ENCODE measurements at places on chromosomes 4 and X. TPM values are rescaled to one million over a fixed set of nuclear protein-coding genes. Genes with fewer than 3 reads are reported as not detected.

The GPR50 gene
- total RNA-seq = not detected

The PCDH19 gene
- 1.3 TPM for total RNA-seq

The BGN gene
- total RNA-seq = 21.9 TPM

DNA sequence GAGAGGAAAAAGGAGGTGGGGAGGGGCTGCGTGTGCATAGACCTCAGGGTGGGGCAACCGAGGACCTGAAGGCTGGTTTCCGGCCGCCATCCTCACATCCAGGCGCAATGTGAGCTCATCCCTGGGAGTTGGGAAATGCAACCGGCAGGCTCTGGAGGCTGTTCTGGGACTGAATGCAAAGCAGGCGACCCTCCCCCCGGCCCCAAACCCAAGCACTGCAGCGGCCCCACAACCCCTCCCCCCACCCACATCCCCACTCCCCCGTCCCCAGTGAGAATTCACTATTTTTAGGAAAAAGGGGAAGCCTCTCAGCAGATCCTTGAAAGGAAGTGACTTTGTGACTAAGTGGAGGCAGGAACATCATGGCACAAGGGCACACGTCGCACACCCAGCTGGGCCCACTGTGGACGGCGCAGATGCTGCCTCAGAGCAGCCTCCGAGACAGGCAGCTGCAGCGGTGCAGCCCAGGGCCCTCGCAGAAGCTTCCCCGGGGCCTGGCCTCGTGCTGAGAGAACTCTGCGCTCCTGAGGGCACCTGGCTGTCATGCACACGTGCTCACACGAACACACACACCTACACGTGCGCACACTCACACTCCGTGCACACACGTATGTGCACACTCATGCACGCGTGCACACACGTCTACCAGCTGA lies 1.3 kb upstream of the PDE6B start:
- no peaks in the 10 kb centered on the region for H3K36me3 ChIP-seq
- no peak overlapping the region for H3K4me3 ChIP-seq
- DNase-seq = no peak
- H3K27ac ChIP-seq = no peak overlapping the region
- H3K27me3 ChIP-seq = peaks cover 58% of the 10 kb centered on the region
- no peaks in the 10 kb centered on the region for H3K4me1 ChIP-seq

- no peak overlapping the region for H3K4me3 ChIP-seq
- H3K27ac ChIP-seq = no peak overlapping the region
- no peaks in the 10 kb centered on the region for H3K36me3 ChIP-seq
- no peaks in the 10 kb centered on the region for H3K4me1 ChIP-seq
Measured at GRCh38 chrX:148389629-148390028, 110.8 kb upstream of the AFF2 start.

GRCh38 chr4:180953572-180953971 lies 1289.6 kb upstream of the TENM3 start:
- H3K27me3 ChIP-seq = no peaks in the 10 kb centered on the region
- no peak overlapping the region for H3K4me3 ChIP-seq
- H3K36me3 ChIP-seq = no peaks in the 10 kb centered on the region
- no peak for DNase-seq
- no peak overlapping the region for H3K27ac ChIP-seq

DNA sequence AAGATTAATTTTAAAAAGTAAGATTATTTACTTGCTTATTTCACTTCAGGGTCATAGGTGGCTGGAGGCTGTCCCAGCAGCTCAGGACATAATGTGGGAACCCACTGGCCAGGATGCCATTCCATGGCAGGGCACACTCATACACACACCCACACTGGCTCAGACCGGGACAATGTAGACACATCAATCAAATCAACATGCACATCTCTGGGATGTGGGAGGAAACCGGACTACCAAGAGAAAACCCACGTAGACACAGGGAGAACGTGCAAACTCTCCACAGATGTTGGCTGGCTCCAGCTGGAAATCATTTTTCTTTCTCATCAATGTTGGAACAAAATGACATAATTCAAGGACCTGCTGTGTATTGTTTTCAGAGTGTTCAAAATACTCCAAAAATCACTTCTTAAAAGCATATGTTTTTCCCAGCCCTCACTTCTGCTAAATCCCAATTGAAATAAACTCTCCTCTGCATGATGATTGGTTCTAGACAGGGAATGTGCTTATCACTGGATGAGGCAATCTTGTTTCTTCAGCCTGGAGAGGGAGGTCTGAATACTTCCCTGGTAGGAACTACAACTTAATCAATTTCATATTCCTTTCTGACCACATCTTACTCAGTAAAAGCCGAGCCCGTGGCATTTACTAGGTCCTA lies 18.6 kb upstream of the CPE start:
- no peak overlapping the region for H3K27ac ChIP-seq
- H3K4me3 ChIP-seq = no peak overlapping the region
- no peaks in the 10 kb centered on the region for H3K36me3 ChIP-seq
- H3K27me3 ChIP-seq = no peaks in the 10 kb centered on the region
- no peak for DNase-seq

Data from stomach (tissue), 19 donors.